B cell (primary cell): ENCODE measurements at places on chromosomes 16 and 17.

DNA sequence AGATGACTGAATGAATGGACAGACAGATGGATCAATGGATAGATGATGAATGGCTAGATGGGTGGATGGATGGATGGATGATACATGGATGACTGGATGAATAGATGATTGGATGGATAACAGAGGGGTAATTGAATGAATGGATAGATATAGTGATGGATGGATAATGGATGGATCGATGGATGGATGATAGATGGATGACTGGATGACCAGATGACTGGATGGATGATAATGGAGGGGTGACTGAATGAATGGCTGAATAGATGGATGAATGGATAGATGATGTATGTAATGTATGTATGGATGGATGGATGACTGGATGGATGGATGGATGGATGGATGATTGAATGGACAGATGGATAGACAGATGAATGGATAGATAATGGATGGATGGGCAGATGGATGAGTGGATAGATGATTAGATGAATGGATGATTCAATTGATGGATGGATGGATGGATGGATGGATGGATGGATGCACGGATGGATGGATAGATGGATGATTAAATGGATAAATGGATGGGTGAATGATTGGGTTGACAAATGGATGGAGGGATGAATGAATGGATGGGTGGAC is 87.7 kb downstream of the CDYL2 start:
- DNase-seq: no peak

DNA sequence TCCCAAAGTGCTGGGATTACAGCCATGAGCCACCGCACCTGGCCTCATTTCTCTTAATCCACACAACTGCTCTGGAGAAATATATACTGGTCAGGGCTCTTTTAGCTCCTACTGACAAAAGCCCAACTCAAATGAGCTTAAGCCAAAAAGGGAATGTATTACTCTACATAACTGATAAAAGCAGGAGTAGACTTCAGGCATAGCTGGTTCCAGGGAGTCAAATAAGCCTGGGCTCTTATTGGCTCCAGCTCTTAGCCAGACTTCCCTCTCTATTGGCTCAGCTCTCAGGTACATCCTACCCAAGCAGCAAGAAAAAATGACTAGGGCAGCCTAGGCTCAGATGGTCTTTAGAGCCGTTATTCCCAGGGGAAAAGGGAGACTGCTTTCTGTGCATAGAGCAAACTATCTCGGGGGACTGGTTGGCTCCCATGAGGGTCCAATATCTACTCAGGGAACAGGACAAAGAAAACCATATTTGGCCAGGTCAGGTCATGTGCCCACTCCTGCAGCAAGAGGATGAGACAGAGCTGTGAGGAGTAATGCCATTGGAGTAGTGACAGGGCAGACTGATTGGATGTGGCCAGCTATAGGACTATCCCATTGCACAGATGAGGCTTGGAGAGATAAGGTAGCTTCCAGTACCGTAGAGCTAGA is 21.2 kb downstream of the TBX2 start:
- DNase-seq: no peak

DNA sequence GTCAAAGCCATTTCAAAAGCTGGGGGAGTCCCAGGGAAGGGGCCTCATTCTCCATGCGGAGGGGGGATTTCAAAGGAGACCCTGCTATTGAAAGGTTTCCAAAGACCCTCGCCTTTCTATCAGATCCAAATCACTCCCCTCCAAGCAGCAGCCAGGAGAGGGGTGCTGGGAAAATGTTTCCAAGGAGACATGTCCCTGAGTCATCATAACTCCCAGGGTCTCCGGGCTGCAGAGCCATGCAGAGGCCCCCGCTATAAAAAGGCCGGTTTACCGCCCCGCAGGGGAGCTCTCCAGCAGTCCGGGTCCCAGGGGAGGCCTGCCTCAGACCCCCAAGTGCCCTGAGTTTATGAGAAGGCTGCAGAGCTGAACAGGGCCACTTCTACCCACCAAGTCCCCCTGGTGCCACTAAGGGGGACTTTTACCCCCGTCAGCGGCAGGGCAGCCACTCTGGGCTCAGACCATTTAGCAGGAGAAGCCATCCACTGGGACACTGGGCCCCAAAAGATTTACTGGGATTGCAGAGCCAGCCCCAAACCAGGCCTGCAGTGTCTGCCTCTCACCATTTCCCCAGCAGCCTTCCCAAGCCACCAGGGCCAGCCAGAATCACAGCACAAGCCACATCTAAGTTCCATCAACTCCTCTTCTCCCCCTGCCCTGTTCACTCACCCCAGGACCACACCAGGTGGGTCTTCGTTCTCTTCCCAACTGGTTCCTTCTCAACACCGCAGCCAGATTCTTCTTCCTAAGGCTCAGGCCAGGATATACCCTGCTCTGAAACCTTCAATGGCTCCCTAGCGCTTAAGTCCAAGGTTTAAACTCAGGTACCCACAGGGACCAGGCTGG is 234.4 kb downstream of the ZNF423 start:
- DNase-seq: no peak

DNA sequence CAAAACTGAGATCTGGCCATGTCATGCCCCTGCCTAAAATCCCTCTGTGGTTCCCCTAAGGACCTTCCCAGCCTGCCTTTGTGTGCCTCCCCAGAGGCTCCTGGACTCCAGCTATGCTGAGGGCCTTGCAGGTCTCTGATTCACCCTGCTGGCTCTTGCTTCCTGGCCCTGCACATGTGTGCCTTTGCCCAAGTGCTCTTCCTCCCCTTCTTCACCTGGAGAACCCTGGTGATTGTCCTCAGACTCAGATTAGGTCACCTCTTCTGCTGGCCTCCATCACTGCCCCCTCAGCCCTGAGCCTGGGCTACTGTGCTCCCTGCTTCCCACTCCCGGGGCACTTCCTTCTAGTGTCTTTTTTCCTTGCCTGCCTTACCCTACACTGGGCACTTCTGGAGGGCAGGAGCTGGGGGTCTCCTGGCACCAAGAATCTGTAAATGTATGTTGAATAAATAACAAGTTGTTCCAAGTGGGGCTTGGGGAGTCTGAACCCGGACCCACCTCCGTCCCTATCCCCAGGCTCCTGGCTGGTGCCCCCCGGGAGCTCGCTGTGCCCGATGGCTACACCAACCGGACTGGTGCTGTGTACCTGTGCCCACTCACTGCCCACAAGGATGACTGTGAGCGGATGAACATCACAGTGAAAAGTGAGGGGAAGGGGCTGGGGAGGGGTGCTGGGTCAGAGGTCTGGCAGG is 7.8 kb downstream of the ITGA3 start:
- no peak for DNase-seq

DNA sequence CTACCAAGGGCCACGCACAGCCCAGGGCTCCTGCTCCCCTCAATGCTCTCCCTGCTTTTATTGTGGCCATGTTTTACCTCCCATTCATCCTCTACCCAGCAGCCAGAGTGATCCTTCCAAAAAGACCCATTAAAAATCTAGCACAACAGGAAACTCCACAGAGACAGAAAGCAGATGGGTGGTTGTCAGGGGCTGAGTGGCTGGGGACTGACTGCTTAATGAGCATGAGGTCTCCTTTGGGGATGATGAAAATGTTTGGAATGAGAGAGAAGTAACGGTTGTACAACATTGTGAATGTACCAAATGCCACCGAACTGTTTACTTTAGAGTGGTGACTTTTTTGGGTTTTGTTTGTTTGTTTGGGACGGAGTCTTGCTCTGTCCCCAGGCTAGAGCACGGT is 107.4 kb downstream of the GAS7 start:
- DNase-seq: no peak

- DNase-seq: no peak
Observed at GRCh38 chr16:14444979-14445810, 184.9 kb downstream of the PARN start.

- DNase-seq: no peak
Observed at GRCh38 chr16:58331024-58331707, 36.3 kb upstream of the PRSS54 start.

DNA sequence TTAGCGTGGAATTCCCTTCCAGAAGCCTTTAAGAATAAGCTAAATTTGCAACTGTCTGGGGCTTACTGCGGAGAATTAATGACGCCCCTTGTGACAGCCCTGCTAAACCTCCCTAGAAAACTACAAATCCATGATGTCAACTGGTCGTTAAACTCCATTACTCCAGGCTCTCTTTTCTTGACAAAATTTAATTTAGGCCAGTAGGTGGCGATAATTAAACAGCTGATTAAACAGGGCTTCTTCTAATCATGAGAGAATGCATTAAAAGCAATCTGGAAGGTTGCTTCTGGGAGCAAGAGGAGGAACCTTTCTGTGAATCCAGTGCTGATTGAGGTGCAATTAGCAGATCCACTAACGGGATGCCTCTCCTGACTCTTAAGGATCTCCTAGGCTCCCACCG is 8.1 kb upstream of the NLRP1 start:
- DNase-seq: peak; percentile 63

DNA sequence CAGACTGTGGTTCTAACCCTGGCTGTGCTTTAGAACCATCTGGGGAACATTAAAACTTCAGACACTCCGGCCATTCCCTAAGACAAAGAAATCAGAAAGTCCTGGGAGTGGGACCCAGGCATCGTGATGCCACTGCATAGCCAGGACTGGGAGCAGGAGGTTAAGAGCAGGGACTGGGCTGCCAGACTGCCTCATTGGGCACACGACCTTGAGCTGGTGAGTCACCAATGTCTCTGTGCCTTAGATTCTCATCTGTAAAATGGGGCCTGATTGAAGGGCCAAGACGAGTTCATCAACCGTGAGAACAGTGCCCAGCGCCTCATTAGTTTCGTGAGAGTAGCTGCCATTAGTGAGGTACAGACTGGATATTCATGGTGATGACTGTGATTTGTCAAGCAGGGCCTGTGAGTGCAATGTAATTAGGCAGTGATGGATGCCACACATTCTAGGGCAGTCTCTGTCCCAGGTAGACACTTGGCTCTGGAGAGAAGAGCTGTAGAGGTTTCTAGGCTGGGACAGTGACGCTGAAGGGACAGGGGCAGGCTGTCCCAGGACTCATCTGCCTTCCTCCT is 196.8 kb downstream of the NTN1 start:
- no peak for DNase-seq

GRCh38 chr17:15942207-15942833 is 2.6 kb upstream of the ADORA2B start:
- DNase-seq: no peak

DNA sequence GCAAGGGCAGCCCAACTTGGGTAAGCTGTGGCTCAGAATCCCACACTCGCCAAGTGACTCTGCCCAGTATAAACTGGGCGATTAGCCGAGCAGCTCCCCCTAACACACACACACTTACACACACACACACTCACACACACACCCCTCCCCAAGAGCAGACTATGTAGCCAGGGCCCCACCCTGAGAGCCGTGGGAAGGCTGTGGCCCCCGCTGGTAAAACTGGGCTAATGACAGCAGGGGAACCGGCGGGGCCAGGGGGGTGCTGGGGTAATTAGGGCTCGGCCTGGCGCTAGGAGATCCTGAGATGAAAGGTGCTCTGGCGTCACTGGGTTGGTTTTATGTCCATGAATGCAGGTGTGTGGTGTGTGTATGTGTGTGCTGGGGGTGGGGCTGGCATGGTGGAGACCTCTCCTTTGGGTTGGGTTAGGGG is 1.1 kb upstream of the THRA start:
- no peak for DNase-seq

DNA sequence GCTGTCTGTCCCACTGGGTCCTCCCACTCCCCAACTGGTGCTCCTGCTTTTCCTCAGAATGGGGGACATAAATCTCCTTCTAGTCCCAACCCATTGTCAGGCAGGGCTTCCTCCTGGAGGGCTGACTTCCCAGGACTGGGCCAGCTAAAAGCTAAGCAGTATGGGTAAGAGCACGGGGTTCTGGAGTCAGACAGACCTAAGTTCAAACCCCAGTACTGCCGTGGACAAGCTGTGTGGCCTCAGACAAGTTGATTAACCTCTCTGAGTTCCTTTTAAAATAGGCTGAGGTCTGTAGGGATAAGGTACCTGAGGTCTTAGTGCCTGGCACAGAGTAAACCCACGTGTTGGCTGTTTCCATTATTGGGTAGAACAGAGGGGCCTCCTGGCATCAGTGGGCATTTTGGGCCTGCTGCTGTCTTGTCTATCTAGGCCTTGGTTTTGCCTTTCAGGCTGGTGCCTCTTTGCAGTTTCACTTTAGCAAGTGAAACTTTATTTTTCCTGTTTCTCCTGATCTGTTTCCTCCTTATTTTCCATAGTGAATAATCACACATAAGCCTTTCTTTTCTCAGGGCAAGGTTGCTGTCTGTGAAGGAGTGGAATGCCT is 114.6 kb downstream of the PRKCB start:
- DNase-seq: no peak
